ENCODE measurements at places on chromosomes 1 and 21.

GRCh38 chr1:222974496-222974895 lies 159.7 kb downstream of the DISP1 start:
- no peak for DNase-seq

DNA sequence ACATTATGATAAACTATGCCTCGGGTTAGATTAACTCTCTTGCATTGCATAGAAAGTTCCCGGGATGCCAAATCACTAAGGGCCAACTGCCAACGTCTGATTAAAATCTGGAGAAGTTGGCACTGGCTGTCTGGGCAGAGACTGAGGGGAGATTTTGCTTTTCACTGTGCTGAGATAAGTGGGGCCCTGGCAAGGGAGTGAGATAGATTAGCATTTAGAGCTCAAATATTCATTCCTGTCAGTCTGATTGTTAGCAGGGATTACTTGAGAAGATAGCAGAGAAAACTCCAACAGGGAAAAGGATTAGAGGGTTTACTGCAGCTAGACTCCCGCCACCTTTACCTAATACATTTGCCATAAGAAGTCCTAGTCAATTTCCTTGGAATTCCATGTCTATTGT lies 714.1 kb upstream of the CHRM3 start:
- no peak for DNase-seq

DNA sequence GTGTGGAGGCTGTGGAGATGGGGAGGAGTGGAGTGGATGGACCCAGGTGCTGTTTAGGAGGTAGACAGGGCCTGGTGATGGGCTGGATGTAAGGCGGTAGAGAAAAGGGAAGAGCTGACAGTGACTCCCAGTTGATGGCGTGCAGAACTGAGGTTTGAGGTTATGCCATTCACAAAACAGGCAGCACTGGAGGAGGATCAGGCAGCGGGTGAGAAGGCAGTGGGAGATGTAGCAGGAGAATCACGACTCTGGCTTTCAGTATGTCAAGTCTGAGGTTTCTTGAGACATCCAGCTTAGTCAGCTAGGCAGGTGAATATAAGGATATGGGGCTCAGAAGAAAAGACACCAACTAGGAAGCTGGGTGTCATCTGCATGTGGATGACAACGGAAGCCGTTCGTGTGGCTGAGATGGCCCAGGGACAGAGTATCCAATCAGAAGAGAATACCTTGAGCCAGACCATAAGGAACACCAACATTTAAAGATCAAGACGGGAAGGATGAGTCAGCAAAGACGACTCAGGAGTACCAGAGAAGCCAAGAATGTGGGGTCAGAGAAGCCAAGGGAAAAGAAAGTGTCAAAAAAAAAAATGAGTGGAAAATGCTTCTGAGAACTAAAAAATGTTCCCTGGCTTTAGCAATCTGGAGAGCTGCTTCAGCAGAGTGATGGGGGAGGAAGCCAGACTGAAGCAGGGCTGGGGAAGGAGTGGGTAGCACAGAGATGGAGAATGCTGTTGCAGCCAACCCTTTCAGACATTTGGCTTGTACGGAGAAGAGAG lies 15.2 kb downstream of the LRRN2 start:
- no peak for DNase-seq

GRCh38 chr1:17409391-17409811 lies 30.1 kb downstream of the RCC2 start:
- DNase-seq = no peak

DNA sequence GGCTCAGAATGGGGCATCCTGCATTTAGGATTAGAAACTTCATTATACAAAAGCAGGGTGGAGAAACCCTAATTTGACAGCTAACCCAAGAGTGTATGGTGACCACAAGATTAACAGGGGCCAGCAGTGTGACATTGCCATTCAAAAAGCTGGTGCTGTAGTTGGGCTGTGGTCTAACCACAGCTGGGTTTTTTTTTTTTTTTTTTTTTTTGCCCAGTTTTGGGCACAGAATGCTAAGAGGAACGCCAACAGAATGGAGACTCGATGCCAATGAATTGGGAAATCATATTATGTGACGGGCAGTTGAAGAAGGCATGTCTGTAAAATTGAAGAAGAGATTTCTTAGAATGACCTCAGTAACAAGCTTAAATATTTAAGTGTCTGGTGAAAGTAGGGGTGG lies 58.4 kb downstream of the NFIA start:
- no peak for DNase-seq

DNA sequence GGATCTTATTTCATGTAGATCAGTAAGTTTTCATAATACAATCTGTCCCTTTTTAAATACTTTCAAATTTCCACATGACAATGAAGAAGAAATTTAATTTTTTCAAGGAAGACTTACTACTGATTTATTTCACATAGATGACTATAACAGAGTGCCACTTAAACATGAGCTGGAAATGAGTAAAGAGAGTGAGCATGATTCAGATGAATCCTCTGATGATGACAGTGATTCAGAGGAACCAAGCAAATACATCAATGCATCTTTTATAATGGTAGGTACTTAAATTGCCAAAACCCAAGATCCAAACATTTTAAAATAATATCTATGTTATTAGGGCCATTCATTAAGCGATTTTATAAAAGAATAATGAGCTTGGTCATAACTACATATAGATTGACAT lies 110.4 kb downstream of the PTPRC start:
- no peak for DNase-seq

- DNase-seq = no peak
Observed at GRCh38 chr1:33235521-33235920, 20.8 kb upstream of the ZNF362 start.

DNA sequence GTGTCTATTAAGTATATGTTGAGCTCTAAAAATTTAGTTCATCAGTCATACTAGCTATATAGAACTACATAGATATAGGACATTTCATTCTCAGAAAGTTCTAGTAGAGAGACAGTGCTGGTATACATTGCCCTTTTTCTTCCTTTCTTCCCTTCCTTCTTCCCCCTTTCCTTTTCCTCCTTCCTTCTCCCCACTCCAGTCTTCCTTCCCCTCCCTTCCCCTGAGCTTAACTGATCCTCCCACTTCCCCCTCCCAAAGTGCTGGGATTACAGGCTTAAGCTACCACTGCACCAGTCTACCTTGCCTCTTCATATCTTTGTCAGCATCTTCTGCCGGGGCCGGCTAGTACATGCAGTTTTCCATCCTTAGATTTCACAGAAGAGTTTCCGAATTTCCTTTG lies 12.1 kb downstream of the THRAP3 start:
- DNase-seq = no peak

GRCh38 chr1:6601049-6601922 lies 1.4 kb downstream of the KLHL21 start:
- DNase-seq = peak; percentile 60

DNA sequence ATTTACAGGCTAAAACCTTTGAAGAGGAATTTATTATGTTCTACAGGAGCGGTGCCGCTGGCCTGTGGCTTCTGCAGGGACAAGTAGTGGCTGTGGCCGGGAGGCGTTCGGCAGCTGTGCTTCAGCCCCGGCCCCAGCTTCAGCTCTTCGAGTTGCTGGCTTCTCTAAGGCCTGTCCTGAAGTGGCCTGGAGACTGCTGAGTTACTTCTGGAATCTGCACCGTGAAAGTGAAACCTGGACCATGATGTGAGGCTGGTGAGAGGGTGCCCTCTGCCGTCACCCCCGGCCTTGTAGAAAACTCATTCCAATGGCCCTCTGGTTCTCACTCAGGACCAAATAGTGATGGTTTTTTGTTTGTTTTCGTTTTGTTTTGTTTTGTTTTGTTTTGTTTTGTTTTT lies 48.1 kb downstream of the PRKCZ start:
- DNase-seq = no peak

GRCh38 chr1:185271921-185272320 lies 45.1 kb downstream of the IVNS1ABP start:
- no peak for DNase-seq

DNA sequence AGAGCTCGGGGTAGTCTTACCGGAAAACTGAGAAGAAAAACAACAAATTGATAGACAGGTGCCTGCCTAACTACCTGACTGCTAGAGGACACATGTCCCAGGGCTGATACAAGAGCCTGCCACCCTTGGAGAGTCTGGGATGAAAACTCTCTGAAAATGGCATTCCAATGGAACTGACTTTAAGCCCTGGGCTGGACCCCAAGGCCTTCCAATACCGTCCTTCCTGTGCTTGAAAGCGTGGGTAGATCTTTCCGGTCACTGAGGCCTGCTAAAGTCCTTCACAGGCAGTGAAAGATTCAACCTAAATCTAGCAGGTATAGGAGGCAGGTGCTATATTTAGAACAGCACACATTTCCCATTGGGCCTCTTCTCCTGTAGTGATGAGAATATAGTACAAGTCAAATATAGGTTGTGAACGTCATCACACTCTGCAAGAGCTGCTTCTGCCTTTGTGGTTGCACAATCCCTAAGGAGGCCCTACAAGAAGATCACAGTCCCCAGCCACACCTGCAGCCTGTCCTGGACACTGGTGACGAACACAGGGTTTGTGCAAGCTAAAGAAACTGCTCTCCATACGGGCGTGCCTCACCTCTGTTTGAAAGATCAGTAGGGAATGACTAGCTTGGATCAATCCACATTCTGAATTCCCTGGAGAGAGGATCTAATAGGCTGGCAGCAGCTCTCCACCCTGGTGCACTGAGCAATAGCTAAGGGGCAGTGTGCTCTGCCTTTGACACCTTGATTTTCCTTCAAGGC lies 876 bp upstream of the CHML start:
- DNase-seq = no peak

- DNase-seq = no peak
Observed at GRCh38 chr1:158059984-158060383, 66.5 kb downstream of the KIRREL1 start.

DNA sequence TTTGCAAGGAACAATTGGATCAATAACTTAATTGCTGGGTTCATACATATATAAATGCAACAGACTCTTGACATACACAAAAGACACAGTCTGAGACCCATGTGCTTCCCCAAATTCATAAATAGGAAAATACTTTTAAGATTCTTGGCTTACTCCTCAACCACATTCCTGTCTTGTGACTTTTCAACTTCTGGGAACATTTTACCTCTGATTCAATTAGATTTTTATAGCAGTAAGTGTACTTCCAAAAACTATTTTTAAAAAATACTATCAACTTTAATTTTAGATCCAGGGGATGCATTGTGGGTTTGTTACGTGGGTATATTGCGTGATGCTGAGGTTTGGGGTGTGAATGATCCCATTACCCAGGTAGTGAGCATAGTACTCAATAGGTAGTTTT lies 406.7 kb downstream of the RPS6KC1 start:
- DNase-seq = no peak

DNA sequence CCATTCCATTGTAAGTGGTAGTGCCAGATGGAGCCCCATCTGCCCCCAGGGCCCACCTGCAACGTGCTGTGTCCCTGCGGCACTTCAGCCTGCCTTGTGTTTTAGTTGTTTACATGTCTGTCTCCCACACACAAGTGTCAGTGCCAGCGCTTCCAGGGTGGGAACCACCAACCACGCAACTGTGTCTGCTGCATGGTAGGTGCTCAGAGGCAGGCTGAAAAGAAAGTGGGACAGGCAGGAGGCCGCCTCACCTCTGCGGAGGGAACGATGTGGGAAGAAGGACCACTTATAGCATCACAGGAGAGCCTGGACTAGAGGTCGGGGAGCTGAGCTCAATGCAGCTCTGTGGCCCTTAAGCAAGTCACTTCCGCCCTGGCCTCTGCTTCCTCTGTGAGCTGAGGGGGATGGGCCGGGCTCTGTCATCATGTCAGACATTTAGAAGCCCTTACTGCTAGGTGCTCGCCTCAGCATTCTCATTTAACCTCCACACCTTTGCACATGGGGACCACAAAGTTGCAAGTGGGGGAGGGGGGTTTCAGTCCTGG lies 17.9 kb downstream of the SLC9A1 start:
- DNase-seq = peak; percentile 62

- no peak for DNase-seq
Observed at GRCh38 chr21:26534517-26534916, 38.6 kb downstream of the CYYR1 start.

- no peak for DNase-seq
Observed at GRCh38 chr1:31642897-31643296, 1.8 kb downstream of the PEF1 start.

- no peak for DNase-seq
Observed at GRCh38 chr1:204176049-204176448, 9.9 kb upstream of the REN start.

DNA sequence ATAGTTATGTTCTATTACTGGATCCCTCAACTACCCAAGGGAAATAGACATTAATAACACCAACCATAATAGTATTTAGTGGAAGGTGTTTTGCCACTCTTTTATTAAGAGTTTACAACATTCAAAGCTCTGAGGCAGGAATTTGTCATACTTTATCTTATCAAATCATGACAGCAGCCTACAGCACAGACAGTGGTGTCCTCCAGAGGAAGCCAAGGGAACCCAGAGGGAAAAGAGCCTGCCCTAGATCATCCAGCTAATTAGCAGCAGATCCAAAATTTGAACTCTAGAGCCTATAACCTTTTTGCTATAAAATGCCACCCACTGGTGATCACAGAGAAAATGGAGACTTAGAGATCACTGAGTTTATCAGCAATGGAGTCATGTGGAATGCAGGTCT lies 18.2 kb downstream of the VAV3 start:
- no peak for DNase-seq

GRCh38 chr1:210362526-210362925 lies 33.8 kb downstream of the HHAT start:
- DNase-seq = no peak
